ENCODE measurements at places on chromosomes 7 and 10. TPM values are rescaled to one million over a fixed set of nuclear protein-coding genes. Genes with fewer than 3 reads are reported as not detected.

DNA sequence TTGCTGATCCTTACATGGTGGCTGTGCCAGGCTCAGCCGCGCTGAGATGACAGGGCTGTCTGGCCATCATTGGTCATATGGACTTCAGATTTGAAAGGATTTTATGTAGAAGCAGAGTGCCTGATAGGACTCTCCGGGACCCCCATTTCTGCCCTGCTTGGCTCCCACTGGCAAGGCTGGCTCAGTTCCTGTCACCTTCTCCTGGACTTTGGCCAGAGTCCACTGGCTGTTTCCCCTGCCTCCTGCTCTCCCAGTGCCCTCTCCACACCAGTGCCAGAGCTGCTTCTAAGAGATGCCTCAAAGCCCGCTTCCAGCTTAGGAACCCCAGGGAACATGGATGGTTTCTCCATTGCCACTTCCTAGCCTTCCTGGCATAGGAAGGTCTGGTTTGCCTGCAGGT lies 5.1 kb upstream of the SH2D4B start:
- DNase-seq = no peak

DNA sequence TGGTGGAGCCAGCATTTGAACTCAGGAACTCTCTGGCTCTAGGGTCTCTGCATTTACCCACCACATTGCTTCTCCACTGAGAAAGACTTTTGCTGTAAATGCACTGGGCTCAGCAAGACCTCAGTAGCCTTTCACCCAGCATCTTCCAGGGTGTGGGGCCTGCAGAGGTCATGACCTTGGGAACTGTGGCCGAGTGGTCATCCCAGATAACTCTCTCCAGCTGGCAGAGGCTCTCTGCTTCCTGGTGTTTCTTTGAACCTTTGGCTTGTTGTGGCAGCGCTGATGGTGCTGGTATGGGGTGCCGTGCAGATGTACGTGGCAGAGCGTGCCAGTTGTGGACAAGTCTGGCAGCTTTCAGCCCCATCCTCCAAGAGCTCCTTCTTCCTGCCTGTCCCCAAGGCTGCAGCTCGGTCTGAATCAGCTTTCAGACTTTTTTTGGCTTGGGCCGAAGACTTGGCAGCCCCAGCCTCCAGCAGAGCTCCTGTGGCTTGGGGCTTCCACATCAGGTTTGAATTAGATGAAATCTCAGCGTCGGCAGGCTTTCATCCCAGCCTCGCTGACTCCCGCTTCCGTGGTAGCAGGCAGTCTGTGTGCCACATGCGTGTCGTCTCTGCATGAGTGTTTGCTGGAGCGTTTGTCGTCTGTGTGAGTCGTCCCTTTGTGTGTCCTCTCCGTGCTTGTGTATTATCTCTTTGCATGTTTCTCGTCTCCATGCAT lies 21.5 kb downstream of the ADAMTS14 start:
- no peak for DNase-seq

DNA sequence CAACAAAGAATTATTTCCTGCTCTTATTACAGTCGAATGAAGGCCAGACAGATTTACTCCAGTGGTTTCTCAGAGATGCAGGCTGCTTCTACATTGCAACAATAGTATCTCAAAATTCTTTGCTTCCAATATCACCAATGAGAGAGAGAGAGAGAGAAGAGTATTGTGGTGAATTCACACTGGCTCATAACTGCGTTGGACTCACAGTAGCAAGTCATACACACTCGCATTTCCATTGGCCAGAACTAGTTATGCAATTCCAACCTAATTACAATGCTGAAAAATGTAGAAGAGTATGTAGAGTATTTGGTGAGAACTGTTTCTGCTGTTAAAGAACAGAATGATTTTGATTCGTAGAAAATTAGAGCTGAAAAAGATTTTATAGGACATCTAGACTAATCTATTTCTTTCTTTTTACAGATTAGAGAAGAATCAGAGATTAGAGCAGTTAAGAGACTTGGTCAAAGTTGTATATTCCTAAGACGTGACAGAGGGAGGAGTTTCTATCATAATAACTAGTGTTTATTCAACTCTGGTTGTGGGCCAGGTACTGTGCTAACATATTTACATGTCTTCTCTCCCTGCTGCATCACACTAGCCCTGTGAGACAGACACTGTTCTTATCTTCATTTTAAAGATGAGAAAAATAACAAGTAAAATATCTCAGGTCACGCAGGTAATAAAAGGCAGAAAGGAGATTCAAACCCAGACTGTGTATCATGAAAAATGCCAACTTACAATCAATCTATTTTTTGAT lies 34.6 kb upstream of the PDK4 start:
- DNase-seq = no peak

DNA sequence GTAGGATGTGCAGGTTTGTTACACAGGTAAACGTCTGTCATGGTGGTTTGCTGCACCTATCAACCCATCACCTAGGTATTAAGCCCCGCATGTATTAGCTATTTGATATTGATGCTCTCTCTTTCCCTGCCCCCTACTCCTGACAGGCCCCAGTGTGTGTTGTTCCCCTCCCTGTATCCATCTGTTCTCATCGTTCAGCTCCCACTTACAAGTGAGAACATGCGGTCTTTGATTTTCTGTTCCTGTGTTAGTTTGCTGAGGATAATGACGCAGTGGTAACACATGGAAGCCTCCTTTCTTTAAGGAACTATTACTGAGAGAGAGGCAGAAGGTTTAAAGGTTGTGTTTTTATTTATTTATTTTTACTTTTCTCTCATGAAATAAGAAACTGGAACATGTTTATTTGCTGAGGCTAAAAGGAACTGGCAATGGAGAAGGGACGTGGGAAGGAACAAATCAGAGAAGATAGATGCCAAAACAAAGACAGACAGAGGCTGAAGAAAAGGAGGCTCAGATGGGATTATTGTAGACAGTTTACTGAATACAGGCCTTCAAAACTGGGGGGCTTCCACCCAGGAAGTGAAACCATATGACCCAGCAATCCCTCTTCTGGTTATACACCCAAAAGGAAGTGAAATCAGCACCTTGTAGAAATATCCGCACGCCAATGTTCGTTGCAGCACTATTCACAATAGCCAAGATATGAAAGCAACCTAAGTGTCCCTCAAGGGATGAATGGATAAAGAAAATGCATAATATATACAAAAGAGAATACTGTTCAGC lies 556.3 kb downstream of the GRM8 start:
- DNase-seq = no peak

The HOXA7 gene
- total RNA-seq = 8.8 TPM

GRCh38 chr10:111885919-111886318 lies 297.6 kb downstream of the GPAM start:
- DNase-seq = no peak

GRCh38 chr7:151779255-151779654 lies 97.7 kb downstream of the PRKAG2 start:
- DNase-seq = no peak

The HYAL4 gene
- not detected for total RNA-seq

DNA sequence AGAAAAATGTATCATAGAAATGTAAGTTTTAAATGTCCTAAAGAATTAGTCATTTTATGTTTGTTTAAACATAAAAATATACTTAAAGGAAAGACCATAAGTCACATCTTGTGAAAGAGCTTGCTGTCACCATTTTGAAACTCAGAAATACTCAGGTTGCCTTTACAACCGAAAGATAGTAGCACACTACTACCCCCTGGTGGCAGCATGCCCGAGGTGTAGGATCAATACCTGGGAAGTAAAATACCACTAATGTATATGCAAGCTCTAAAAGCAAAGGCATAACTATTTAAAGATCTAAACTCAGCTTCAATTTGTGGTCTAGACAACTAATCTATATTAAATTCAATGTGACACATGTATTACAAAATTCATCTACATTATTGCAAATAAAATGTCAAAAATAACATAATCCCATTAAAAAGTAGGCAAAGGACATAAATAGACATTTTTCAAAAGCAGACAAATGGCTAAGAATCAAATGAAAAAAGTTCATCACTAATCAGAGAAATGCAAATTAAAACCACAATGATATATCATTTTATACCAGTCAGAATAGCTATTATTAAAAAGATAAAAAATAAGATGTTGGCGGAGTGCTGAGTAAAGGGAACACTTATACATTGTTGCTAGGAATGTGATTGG lies 47.7 kb upstream of the FGL2 start:
- peak; percentile 85 for DNase-seq

DNA sequence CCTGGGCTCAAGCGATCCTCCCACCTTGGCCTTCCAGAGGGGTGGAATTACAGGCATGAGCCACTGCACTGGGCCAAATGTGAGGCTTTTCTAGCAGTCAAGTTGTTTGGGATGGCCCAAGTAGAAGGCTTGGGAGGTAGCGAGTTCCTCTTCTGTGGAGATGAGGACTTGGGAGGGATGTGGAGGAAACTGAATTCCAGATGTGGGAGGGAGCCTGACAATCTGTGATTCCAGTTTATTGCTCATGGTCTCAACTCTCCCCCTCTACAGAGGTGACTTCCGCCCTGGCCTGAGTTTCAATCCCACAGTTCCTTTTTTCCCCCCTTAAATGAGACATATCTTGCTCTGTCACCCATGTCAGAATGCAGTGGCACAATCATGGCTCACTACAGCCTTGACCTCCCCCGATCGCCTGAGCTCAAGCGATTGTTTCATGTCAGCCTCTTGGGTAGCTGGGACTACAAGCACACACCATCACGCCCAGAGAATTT lies 3.4 kb downstream of the STYXL1 start:
- no peak for DNase-seq

DNA sequence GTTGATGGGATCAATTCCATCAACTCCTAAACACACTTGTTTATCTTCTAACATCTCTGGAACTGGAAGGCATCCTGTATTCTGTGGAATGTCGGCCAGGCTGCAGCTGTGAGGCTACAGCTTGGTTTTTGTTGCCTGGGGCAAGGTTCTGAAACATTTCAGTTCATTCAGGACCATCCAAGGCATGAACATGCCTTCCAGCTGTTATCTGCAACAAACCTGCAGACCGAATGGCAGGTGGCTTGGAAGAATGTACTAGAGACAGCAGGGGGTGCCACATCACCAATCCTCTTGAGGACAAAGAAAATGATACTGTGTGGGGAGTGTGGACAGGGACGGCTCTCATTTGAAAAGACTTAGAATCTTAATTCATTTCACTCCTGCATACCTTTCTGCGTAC lies 12.4 kb downstream of the PAPOLB start:
- DNase-seq = peak; percentile 14

GRCh38 chr10:110042181-110042580 lies 34.4 kb downstream of the ADD3 start:
- no peak for DNase-seq

DNA sequence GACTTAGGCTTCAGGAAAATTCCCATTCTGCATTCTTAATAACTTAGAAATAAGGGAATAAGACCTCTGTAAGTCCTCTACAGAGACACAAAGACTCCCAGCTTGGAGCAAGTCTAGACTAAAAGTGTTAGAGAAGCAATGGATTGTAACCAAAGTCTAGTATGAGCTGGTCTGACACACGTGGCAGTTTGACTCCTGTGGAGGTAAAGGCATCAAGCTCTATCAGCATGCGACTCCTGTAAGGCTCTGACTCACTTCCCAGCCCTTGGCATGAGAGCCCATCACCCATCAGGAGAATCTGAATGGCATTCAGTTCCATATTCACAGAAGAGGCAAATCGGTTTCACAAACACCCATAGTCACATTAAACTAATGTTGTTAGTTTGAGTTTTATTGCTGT lies 4.4 kb upstream of the VSTM4 start:
- no peak for DNase-seq

DNA sequence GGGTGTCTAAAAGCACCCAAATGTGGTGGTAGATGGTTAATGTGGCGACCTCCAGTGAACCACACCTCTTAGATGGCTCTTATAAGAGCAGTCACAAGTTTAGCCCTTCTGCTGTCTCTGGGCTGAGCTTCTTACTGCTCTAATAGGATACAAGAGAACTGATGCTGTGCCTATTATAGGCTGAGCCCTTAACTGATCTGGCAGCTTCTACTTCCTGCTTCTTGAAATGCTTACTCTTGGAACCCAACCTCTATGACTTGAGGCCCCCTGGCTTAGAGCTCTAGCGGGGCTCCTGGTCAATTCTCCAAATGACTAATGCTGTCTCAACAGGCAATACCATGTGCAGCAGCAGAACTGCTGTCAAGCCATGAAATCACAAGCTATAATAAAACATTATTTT lies 35.0 kb upstream of the LSM8 start:
- no peak for DNase-seq

- DNase-seq = no peak
Observed at GRCh38 chr7:108735814-108736213, 166.1 kb downstream of the DNAJB9 start.

The NPS gene
- not detected for total RNA-seq

The RFC2 gene
- 80.4 TPM for total RNA-seq

DNA sequence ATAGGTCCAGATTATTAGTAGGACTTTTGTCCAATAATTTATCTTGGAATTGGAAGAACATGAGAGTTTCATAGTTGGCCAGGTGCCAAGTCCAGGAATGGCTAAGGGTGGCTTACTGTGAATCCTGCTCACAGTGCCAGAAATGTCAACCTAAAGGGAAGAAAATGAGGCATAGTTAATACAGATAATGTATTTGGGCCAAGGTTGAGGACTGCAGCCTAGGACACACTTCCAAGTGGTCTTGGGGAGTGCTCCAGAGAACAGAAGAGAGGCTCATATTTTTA lies 78.2 kb downstream of the MAPK8 start:
- DNase-seq = no peak

DNA sequence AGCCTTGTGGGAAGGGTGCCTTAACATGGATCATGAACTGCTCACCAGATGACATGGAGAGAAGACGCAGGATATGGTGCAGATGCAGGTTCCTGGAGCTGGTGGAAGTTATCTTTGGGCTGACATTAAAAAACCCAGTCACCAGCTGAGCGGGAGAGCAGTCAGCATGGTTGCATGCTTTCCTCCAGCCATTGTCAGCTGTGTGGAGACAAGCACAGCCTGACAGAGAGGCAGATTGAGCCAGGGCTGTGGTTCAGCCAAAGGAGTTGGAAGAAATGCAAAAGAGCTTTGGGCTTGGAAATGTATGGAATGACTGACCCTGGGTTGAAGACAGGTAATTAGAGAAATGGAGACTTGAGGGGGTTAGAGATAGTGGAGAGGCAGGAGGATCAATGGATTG lies 79.7 kb downstream of the CPVL start:
- no peak for DNase-seq

The MINDY4 gene
- 9.2 TPM for total RNA-seq

DNA sequence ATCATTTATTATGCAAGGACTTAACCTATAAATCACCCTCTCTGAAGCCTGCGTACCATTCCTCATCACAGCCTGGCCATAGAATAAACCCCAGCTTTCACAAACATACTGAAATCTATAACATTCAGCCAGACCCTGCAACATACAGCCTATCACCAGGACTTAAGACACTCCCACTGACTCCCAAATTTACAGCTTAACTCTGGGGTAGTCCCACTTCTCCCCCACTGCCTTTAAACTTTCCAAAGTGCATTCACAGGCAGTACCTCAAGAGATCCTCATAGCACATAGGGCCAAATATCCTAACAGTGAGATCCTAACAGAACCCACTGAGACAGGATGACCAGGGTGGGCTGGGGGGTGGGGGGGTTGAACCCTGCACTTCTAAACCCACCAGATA lies 3.5 kb downstream of the LDB1 start:
- no peak for DNase-seq

GRCh38 chr10:92816091-92816531 lies 32.2 kb upstream of the EXOC6 start:
- DNase-seq = no peak

GRCh38 chr7:34187798-34188307 lies 282.5 kb downstream of the BMPER start:
- no peak for DNase-seq

GRCh38 chr7:2159176-2159520 lies 73.6 kb downstream of the MAD1L1 start:
- no peak for DNase-seq

- no peak for DNase-seq
Observed at GRCh38 chr10:21969326-21970287, 33.9 kb downstream of the DNAJC1 start.

GRCh38 chr7:40850017-40850416 lies 715.2 kb downstream of the SUGCT start:
- no peak for DNase-seq
